Activated CD4-positive, alpha-beta memory T cell treated with anti-CD3 and anti-CD28 coated beads, Interleukin-2, amount 10 ng/mL, durations not matched to agents 7 days and 5 days (primary cell): ENCODE measurements at places on chromosomes 1 and 21. TPM values are rescaled to one million over a fixed set of nuclear protein-coding genes. Genes with fewer than 3 reads are reported as not detected.
A peak's percentile ranks its signal among the peaks of the same experiment; 100 is the strongest.

Gene FMO5
- total RNA-seq = 0.73 TPM

DNA sequence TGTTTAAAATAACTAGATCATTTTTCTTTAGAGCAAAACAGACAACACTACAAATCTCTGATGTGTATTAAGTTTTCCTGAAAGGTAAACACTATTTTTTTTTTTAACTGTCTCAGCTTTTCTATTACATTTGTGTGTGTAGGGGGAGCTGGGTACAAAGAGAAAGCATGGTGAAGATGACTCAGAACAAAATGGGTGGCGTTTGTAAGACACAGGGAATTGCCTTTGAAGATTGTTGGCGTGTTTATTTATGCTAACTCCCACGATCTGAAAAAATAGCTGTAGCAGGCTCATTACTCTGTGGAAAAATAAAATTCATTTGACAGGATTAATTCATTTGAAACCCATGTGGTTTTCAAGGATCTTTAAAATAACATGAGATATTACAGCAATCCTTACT is 285.1 kb downstream of the RYR2 start:
- no peaks in the 10 kb centered on the region for H3K27me3 ChIP-seq
- H3K4me1 ChIP-seq = no peaks in the 10 kb centered on the region
- no peak overlapping the region for H3K27ac ChIP-seq
- no peaks in the 10 kb centered on the region for H3K36me3 ChIP-seq
- no peak for DNase-seq

DNA sequence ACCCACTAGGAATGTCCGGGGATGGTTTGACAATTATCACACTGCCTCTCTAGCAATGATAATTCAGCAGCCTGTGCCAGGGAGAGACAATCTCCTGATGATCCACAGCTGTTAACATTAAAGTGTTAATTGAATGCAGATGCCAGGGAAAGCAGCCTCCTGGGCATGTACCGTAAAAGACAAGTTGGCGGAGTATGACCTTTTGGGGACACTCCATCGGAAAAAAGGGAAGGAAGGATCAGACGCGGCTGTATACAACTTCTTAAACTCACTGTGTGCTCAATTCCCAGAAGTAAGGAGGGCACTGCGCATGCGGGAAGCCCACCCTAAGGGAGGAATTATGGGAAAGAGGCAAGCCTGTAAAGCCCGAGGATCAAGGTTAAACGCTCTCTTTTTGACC is 62.6 kb downstream of the MAP3K7CL start:
- H3K27ac ChIP-seq = no peak overlapping the region
- H3K36me3 ChIP-seq = peaks cover 16% of the 10 kb centered on the region
- no peak overlapping the region for H3K4me3 ChIP-seq
- no peak for DNase-seq

Gene IER5
- total RNA-seq = 43.9 TPM

DNA sequence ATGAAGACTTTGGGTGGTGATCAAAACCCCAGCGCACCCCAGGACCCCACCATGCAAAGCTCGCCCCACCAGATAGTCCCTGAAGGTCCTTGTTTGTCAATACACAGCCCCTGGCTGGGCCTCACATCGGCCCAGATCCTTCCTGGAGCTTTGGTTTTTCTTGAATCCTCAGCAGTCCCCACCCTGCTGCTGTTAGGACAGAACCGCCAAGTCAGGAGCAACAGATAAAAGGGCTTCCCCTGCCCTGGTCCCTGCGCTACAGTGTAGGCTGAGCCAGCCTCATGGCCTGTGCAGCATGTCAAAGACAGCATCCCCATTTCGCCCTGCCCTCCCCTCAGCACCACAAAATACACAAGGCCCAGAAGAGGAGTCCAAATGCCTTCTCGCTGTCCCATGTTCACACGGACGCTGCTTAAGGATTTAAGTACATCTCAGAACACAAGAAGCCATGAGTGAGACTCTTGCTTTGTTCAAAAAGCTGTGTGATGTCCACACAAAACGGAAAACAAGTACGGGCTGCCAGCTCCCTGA is 65.7 kb downstream of the PSMG1 start:
- H3K4me1 ChIP-seq = peaks cover 7% of the 10 kb centered on the region
- H3K27ac ChIP-seq = no peak overlapping the region
- H3K36me3 ChIP-seq = no peaks in the 10 kb centered on the region
- H3K27me3 ChIP-seq = peaks cover 6% of the 10 kb centered on the region
- H3K4me3 ChIP-seq = no peak overlapping the region
- DNase-seq = no peak

DNA sequence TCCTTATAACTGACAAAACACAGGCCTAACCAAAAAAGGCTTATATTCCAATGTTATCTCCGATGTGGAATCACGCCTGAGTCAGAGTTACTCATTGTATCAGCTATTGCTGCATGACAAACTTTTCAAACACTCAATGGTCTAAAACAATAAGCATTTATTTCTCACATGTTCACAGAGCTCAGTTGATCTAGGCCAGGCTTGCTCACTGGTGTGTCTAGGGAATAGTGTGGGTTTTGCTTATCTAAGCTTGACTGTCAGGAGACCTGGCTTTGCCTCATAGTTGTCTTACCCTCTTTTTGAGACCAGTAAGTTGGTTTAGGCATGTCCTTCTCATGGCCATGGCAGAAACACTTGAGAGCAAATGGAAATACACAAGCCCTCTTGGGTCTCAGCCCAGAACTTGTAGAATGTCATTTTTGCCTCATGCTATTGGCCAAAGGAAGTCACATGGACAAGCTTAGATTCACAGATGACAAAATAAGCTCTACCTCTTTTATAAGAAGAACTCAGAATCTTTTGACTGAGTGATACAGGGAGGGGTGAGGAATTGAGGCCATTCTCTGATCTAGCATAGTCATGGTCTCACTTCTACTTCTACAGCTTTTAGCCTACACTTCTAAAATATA is 130.8 kb downstream of the HMCN1 start:
- no peaks in the 10 kb centered on the region for H3K36me3 ChIP-seq
- H3K4me1 ChIP-seq = no peaks in the 10 kb centered on the region
- DNase-seq = no peak

DNA sequence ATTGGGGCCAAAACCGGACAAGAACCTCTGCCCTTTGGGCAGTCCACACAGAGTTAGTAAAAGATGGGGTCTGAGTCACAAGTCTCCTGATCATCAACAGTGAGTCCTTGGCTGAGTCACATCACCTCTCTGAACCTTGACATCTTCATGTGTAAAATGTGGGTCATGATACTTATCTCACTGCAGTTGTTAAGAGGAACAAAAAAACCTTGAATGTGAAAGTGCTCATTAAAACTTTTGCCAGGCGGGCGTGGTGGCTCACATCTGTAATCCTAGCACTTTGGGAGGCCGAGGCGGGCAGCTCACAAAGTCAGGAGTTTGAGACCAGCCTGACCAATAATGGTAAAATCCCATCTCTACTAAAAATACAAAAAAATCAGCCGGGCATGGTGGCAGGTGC is 15.7 kb downstream of the S100A16 start:
- no peak overlapping the region for H3K4me3 ChIP-seq
- no peaks in the 10 kb centered on the region for H3K36me3 ChIP-seq
- H3K27ac ChIP-seq = peak overlapping the region; percentile 33
- H3K4me1 ChIP-seq = peaks cover 18% of the 10 kb centered on the region

- no peaks in the 10 kb centered on the region for H3K27me3 ChIP-seq
- no peak overlapping the region for H3K27ac ChIP-seq
Observed at GRCh38 chr1:14135070-14135469, 435.1 kb downstream of the PRDM2 start.

DNA sequence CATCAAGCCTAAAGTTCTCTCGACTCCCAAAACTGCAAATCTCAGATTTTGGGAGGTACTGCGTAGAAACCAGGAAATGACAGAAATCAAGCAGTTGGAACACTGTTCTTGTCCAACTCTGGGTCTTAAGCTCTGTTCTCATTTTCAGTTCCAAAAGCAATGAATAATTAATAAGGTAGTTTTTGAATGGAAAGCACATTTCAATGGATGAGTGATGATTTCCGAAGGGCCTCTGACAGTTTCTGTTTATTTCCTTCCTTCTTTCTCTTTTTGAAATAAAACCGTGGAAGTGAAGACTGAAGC is 20.9 kb upstream of the TARBP1 start:
- peaks cover 64% of the 10 kb centered on the region for H3K4me1 ChIP-seq
- no peak overlapping the region for H3K4me3 ChIP-seq
- peak overlapping the region; percentile 66 for H3K27ac ChIP-seq
- DNase-seq = no peak
- H3K27me3 ChIP-seq = no peaks in the 10 kb centered on the region

GRCh38 chr1:221170171-221170570 is 290.9 kb downstream of the HLX start:
- H3K27me3 ChIP-seq = no peaks in the 10 kb centered on the region
- no peaks in the 10 kb centered on the region for H3K36me3 ChIP-seq
- no peaks in the 10 kb centered on the region for H3K4me1 ChIP-seq
- DNase-seq = no peak
- no peak overlapping the region for H3K4me3 ChIP-seq

Gene DMBX1
- 0.38 TPM for total RNA-seq

DNA sequence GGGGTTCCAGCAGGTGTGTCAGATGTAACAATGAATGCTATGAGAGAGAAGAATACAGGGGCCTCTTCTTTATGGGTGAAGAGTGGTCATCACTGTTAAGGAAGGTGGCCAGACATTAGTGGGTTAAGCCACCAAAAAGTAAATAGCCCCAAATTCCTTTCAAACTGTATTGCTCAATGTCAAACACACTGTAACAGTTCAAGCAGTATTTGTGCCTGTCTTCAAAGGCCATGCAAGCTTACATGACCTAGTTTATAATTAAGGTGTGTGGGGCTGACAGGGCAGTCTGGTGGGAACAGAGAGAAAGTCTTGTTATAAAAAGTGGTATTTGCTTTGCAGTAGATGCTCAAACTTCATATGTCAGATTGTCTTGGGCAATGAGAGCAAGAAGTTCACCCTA is 18.5 kb downstream of the CHIT1 start:
- peaks cover 15% of the 10 kb centered on the region for H3K27me3 ChIP-seq
- no peak overlapping the region for H3K4me3 ChIP-seq
- peaks cover 1% of the 10 kb centered on the region for H3K4me1 ChIP-seq
- H3K27ac ChIP-seq = no peak overlapping the region
- no peaks in the 10 kb centered on the region for H3K36me3 ChIP-seq

Gene MAP3K6
- total RNA-seq = 11.1 TPM

DNA sequence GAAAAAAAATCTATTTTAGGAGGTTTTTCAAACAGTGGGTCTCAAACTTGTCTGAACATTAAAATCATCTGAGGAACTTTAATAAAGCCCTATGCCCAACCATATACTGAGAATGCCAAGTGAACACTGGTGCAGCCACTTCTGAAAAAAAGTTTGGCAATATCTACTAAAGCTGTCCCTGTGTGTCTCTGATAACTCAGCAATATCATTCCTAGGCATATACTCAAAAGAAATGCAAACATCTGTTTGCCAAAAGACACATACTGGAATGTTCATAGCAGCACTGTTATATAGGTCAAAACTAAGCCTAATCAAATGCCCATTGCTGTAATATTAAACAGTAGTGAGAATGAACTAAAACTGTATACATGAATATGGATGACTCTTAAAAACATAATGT is 74.2 kb upstream of the RGS4 start:
- H3K36me3 ChIP-seq = no peaks in the 10 kb centered on the region
- H3K4me1 ChIP-seq = no peaks in the 10 kb centered on the region
- no peak overlapping the region for H3K4me3 ChIP-seq
- H3K27ac ChIP-seq = no peak overlapping the region
- DNase-seq = no peak

DNA sequence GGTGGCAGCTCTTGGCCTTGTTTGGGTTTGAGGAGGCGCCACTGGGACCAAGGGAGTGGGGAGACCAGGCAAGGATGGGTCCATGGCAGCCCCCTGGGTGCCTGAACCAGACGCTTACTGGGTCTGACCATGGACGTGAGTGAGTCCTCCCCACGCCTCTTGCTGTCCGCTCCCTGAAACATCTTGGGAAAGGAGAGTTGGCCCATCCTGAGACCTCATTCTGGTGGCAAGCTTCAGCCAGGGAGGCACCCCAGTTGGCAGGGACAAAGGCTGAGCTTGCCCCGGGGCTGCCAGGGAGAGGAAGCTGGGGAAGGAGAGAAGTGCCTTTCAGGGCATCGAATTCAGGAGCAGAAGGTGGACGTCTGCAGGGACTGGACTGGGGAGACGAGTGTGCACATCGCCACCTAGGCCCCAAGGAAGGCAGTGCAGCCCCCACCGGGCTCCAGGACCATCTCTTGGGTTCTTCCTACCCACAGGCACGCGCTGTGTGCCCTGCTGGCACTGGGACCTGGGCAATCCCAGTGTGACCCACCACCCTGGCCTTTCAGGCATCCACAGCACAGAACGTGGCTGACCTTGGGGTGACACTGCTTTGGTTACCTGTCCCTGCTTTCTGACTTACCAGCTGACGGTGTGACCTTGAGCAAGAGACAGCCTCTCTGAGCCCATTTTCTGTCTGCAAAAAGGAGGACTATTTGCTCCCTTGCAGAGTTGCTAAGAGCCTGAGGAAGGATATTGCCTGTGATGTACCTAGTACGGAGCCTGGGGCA is 132.9 kb upstream of the WNT4 start:
- H3K4me3 ChIP-seq = no peak overlapping the region
- no peak overlapping the region for H3K27ac ChIP-seq
- H3K36me3 ChIP-seq = no peaks in the 10 kb centered on the region
- H3K27me3 ChIP-seq = peaks cover 20% of the 10 kb centered on the region
- DNase-seq = peak; percentile 48

Gene SPRR2A
- not detected for total RNA-seq

DNA sequence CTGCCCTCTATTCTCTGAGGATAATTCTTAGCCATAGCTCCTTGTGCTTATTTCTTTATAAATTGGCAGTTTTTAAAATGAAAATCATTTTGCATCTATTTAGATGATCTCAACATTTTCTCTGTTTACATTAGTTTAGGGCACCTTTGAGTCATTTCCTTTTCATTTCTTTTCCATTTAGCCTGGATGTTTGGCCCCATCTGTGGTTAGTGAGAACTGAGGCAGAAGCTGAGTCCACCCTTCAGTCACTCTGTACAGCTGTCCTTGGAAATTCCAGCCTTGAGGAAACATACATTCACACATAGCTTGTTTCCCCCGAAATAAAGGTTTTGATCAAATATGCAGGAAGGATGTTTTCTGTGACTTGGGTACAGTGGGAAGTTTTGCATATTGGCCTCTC is 123.7 kb downstream of the NTNG1 start:
- no peak for DNase-seq
- no peaks in the 10 kb centered on the region for H3K36me3 ChIP-seq
- H3K27ac ChIP-seq = no peak overlapping the region
- no peak overlapping the region for H3K4me3 ChIP-seq

- H3K4me3 ChIP-seq = no peak overlapping the region
- no peak overlapping the region for H3K27ac ChIP-seq
- peaks cover 72% of the 10 kb centered on the region for H3K36me3 ChIP-seq
Observed at GRCh38 chr1:75795703-75796193, 934 bp upstream of the MSH4 start.

GRCh38 chr1:224378855-224379631 is 22.4 kb downstream of the CNIH4 start:
- H3K4me3 ChIP-seq = no peak overlapping the region
- peaks cover 76% of the 10 kb centered on the region for H3K36me3 ChIP-seq
- DNase-seq = no peak
- H3K27ac ChIP-seq = peak overlapping the region; percentile 88
- no peaks in the 10 kb centered on the region for H3K27me3 ChIP-seq

Gene ARHGEF16
- not detected for total RNA-seq
